Stimulated activated naive CD4-positive, alpha-beta T cell (primary cell): ENCODE measurements at places on chromosomes 3 and 15.

- DNase-seq, result no peak
Measured at GRCh38 chr15:98347001-98347400, 301.3 kb upstream of the IGF1R start.

- no peak for DNase-seq
Measured at GRCh38 chr3:136350132-136350531, 100.0 kb downstream of the PCCB start.

GRCh38 chr3:141476033-141476432 is 10.8 kb upstream of the RASA2 start:
- no peak for DNase-seq

DNA sequence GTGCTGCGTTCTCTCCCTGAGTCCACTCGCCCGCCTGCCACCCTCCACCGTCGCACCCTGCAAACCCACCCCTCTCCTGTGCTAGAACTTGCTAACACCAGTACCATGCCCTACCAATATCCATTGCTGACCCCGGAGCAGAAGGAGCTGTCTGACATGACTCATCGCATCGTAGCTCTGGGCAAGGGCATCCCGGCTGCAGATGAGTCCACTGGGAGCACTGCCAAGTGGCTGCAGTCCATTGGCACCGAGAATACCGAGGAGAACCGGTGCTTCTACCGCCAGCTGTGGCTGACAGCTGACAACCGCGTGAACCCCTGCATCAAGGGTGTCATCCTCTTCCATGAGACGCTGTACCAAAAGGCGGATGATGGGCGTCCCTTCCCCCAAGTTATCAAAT is 4.9 kb upstream of the ALAS1 start:
- DNase-seq, result no peak

GRCh38 chr15:22989576-22990477 is 9.7 kb upstream of the CYFIP1 start:
- DNase-seq, result no peak

- no peak for DNase-seq
Measured at GRCh38 chr15:85571780-85572179, 191.4 kb downstream of the AKAP13 start.

DNA sequence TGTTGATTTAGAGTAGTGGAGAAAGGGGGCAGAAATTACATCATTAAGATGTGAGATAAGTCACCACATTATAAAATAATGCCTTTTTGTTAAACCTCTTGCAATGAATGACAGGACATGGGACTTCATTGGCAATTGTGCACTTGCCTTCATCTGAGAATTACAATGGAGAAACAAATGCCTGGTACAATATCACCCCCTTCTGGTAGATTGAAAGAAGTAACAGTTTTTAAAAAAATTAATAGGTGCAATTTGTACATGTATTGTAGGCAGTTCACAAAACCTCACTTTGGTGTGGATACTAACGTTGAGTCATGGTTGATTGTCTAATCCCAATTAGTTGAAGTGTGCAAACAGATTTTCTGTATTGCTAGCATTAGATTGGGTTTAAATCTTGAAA is 4.6 kb upstream of the P2RY14 start:
- no peak for DNase-seq

DNA sequence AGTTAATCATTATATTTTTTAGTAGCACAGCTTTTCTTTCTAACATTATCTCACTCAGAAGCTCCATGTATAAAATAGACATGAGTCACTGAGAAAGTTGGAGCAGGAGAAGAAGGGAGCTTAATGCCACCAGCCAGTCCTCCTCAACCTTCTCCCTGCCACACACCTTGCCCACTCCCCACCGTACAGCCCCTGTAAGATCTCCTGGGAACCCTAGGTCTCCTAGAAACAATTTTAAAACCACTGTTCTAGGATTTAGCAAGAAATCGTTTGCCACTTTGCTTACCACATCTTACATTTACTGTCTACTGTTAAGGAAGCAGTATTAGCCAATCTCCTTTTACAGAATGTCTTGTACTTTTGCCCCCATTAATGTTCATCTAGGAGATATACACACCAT is 170.1 kb upstream of the SNTN start:
- DNase-seq, result no peak

- DNase-seq, result no peak
Measured at GRCh38 chr3:105828703-105829102, 40.1 kb downstream of the CBLB start.

DNA sequence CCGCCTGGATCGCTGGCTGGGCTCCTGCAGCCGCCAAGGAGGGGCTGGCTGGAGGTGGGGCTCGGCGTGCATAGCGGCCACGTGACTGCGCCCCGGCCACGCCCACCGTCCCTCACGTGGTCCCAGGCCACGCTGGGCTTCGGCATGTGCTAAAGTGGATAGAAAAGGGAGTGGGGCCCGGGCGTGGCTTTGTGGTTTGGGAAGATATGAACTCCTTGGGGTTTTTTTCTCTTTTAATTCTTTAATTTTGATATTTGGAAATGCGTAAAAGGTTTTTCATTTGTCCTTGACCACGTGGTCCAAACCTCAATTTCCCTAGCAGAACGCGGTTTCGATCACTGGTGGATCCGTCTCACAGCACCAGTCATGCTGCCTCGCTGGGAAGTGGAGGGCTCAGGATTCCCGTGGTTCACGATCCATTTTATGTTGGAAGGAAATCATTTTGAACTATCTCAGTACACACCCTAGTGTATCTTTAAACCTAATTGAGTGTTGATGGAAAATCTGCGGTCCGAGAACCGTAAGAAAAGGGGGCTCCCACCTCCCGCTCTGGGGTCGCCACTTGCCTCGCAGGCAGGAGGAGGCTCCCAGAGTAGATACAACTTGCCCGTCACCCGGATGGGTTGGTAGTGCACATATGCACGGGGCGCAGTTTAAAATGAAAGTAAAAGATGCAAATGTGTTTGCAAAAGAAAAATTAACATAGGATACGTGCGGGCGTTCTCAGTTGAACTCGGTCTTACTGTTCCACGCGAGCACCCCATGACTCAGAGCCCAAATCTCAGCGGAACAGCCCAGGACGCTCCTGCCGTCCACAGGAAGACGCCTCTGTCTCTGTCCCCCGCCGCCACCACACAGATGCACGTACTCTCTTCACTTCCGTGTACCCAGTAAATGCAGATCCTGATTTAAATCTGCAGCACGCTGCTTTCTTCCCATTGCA is 141.9 kb downstream of the PGPEP1L start:
- peak; percentile 52 for DNase-seq

GRCh38 chr15:91412138-91412928 is 312.3 kb downstream of the SV2B start:
- no peak for DNase-seq

DNA sequence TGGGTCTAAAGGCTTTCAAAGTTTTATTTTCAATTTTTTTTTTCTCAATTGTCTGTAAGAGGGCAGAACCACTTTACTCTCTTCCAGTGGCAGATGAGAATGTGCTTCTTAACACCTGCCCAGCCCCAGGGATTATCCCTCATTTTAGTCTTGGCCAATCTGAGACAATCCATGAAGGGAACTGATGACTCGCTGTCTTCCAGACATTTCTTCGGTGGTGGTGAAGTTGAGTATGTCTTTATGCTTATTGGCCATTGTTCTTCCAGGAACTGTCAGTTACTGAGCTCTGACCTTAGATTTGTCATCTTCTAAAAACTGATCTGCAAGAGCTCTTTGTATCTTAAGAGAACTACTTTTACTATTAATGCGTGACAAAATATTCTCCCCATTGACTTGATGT is 139.5 kb downstream of the TJP1 start:
- DNase-seq, result no peak

GRCh38 chr3:145899241-145899640 is 261.7 kb downstream of the PLOD2 start:
- DNase-seq, result no peak

DNA sequence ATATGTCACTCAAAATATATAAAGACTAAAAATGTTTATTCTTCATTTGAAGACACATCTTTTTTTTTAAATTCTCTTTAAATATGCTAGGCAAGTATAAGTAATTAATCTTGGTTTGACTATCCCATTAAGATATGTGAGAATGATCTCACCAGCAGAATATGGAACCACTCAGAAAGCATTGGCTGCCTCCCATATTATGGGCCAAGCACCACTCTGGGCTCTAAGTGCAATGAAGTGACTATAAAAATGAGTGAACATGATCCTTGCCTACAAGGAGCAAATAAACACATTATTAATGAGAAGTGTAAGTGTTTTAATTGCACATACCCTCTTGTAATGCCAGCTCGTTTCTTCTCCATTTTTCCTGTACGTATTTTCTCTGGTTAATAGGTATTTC is 328.5 kb downstream of the NAALADL2 start:
- no peak for DNase-seq

- no peak for DNase-seq
Measured at GRCh38 chr3:123202451-123202850, 708 bp downstream of the SEC22A start.

GRCh38 chr15:39920510-39921273 is 626 bp upstream of the GPR176 start:
- DNase-seq, result peak; percentile 68

DNA sequence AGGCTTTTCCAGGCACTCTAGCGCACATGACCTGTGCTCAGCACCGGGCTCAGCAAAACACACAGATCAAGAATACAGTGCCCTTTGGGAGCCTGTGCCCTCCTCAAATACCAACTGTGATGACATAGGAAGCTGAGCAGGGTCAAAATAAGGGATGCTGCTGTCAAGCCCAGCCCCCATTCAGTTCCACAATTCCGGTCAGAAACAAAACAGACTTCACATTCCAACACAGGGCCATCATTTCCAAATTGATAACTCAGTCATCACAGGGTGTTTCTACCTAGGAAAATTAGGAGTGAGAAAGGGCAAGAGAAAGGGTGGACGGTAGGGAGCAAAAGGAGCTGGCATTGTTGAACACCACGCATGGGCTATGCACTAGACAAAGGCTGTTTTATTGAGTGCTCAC is 158.4 kb upstream of the CCDC54 start:
- no peak for DNase-seq

DNA sequence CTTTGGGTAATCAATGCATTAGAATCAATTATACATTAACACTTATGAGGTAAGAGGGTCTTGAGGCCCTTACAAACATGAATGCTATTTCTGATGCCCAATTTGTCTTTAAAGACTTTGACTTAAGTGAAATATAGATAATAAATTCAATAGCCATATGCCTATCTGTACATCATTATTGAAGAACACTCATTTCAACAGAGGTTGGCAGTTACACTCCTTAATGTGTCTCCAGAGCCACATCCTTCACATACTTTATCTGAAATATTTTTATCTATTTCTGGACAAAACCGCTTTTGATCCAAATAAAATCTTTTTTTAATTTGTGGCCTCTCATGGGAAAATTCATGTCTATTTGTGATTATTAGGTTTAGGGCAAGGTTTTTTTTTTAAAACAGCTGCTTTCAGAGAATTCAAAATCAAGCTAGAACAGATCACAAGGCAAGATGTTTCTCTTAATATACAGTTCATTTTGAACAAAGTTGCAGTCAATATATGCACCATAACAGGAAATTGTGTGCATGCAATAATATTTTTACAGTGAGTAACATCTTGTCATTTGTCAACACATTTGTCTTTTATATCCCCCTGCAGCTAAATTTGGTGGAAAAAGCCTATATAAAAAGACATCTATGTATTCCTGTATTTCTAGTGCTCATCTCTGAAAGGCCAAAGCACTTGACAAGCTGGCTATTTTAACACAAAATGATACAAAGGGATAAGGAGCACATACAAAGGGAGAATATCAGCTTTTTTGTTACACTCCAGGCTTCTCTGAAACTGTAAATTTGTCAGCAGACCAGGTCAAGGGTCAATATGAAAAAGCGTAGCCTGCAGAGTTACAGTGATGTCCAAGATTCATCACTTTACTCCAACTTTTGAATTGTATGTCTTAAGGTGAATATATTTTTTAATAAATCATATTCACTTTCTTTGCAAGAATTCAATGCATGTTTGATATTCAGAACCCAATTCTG is 146.2 kb upstream of the DPH6 start:
- no peak for DNase-seq

- no peak for DNase-seq
Measured at GRCh38 chr15:100705841-100706240, 103.5 kb downstream of the ASB7 start.

DNA sequence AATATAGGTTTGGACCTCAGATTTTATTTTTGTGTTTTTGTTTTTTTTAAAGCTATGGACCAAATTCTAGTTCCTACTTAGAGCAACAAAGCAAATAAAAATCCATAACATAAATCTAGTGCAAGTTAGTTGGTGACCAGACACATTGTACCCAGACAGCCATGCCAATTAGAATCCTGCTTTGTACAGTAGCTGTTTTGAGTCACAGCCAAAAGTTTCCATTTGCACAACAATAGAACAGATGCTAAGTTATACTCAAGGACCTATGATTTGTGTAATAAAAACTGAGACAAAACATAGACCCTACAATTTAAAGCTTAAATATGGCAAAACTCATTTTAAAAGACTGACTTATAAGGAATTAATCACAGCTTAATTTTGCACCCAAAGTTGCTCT is 513.1 kb upstream of the CBLB start:
- DNase-seq, result no peak

DNA sequence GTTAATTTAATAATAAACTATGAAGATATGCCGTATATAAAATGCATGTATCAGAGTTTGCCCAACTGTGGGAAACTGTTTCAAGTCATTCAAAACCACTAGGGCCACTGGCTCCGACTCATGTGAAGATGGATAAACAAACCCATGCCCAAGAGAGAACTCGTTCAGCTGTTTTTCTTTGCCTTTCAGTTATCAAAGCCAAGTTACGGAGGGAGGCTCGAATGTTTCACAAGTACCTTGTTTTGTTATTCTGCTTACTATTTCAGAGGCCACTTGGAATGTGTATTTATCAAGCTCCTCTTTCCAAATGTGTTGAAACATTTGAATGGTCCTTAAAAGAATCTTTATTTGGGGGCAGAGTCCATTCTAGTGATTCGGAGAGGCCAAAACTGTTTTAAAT is 82.1 kb downstream of the DUT start:
- DNase-seq, result no peak

DNA sequence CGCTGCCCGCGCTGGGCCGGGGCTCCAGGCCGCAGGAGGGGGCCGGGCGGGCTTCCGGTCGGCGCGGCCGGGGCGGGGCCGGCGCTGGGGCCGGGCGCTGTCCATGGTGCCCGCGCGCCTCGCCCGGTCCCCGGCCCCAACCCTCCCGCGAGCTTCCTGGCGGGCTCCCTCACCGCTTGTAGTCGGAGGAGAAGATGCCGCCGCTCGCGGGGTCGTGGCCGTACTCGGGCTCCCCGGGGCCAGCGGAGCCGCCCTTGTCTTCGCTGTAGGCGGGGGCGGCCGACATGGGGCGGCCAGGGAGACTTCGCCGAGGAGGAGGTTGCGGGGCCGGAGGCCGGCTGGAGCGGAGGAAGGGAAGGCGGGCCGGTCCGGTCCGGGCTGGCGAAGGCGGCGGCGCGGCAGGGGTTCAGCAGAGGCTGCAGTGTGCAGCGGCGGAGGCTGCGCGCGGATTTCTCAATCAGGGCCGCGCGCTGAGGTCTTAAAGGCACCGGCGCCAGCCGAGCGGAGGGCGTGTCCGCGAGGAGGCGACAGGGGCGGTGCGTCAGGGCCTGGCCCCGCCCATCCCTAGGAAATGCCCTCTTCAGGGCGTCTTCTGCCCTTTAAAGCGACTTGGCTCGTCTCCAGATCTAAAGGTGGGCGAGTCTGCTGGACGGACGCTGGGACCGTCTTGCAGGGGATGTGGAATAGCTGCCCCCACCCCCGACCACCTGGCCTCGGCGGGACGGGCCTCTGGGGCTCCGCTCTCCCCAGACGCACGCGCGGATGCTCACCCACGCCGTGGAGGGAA is at the start of gene AP3B2:
Gene AP3B2 (minus strand): TSS at position 455 of the 787 bp plus-strand sequence. CDS start 169 bp downstream, at position 286.
- DNase-seq, result peak; percentile 45

GRCh38 chr3:159852821-159853505 is 135.7 kb upstream of the IL12A start:
- DNase-seq, result no peak
